ENCODE measurements at places on chromosomes 11 and 22.
A peak's percentile ranks its signal among the peaks of the same experiment; 100 is the strongest.

GRCh38 chr11:125053167-125053566, 9.9 kb upstream of the SLC37A2 start:
- DNase-seq = no peak

DNA sequence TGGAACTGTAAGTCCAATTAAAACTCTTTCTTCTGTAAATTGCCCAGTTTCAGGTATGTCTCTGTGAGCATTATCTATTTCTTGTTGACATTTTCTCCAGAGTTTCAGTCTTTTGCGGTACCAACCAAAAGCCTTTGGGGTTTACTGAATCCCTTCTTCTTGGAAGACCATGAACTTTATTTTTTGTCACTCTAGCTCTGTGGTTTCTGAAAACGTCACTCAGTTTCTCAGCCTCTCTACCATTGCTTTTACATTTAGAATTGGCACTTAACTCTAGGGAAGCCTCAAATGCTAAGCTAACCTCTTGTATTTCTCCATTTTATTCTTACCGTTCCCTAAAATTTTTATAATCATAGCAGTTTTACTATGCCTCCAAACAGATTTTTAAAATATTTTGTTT, 237.6 kb downstream of the CSNK2A3 start:
- DNase-seq = no peak

DNA sequence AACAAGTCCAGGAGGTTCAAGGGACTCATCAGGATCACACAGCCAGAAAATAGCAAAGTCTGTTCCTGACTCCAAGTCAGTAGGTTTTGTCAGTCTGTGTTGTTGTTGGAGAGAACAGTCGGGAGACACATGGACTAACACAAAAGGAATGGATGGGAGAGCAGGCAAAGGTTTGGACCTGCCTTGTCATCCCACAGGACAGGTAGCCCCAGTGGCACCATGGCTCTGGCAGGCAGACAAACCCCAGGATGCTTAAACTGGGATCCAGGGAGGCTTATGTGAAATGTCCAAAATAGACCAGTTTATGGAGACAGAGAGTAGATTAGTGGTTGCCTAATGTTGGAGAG, 201.6 kb upstream of the NAV2 start:
- no peak for DNase-seq

DNA sequence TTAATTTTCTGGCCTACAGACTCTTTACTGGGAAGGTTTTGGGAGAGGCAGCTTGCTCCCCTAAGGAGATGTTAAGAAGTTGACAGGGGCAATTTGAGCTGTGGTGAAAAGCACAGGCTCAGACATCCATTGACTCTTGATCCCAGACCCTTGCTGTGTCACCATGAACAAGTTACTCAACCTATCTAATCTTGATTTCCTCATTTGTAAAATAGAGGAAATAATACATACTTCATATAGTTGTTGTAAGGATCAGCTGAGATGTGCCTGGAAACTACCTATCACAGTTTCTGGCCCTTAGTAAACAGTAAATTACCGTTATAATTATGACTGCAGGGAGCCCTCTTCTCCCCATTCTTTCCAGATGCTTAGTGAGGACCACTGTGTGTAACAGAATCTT, 16.6 kb upstream of the SCGB1D4 start:
- no peak for DNase-seq

GRCh38 chr22:31233001-31233400, 20.9 kb downstream of the LIMK2 start:
- no peak for DNase-seq

DNA sequence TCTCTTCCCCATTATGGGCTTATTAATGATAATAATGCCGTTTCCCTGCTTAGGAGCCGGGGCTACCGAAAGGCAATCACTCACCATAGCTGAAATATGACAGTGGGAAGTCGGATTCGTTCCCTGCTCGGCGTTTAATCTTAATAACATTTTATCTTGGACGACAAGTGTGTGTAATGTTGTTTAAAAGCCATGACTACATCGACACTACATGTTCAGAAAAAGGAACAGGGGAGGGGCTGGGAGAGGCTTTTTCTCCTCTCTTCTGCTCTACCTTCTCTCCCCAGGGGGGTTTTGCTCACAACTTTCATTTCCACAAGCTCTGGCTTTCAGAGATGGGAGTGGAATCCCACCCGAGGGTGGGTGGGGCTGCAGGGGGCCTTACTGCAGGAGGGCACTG, 105.5 kb downstream of the DSCAML1 start:
- DNase-seq = no peak

DNA sequence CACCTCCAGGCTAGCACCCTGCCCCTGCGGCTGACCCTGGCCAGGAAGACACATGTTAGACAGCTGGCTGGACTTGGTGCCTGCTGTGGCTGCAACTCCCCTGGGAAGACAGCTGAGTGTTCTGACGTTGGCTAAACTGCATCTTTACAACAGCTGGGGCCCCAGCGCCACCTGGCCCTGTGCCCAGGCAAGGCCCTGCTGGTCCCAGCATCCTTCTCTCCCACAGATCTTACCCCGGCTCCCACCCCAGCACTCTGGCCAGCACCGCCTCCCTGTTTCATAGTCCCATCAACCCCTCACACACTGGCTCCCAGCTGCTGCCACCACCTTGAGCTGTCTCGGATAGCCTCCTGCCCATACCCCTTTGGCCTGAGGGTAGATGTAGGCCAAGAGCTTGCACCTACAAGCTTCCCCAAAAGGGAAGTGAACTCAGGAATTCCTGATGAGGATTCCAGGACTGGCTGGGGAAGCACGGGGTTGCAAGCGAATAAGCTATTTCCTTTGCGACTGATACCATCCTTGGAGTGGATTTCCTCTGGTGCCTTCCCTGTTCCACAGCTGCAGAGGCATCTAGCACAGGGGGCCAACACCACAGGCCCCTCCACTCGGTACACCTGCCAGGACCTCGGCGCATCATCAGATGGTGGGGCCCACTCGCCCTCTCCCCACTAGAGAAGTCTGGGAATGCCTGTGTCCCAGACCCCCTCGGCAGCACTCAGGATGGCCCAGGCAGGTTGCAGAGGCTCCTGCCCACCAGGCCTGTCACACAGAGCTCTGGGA, 28.5 kb downstream of the RSPH14 start:
- DNase-seq = no peak

DNA sequence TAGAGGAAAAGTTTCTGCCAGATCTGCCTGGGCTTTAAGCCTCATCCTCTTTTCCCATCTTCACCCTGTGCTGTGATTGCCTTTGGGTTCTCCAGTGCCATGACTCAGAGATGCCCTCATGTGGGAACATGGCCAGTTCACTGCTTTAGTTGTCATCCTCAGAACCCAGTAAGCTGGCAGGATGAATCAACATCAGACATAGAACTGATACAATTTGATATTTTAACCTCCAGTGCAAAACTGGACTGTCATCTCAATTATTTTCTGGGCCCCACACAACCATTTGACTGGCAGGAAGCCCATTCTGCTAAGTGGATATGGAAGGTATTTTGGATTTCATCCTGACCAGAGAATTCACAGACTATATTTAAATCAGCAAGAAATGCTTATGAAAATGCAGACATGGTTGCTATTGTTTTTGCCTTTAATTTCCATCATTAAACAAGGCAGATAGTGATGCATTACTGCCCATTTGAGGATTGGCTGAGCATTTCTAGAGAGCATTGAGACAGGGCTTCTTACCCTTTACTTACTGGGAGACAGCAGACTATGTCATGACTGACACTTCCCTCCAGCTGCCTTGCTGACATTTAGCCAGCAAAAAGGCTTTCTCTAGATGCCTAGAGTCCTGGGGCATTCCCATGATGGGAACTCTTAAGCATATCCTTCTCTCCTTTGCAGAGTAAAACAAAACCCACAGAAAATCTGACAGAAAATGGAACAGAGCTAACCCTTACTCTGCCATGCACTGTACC, 327.1 kb upstream of the MTNR1B start:
- DNase-seq = no peak

GRCh38 chr11:128512474-128512996, 74.8 kb downstream of the ETS1 start:
- DNase-seq = no peak

GRCh38 chr11:61061081-61061826, 41.0 kb upstream of the CD5 start:
- DNase-seq = no peak

DNA sequence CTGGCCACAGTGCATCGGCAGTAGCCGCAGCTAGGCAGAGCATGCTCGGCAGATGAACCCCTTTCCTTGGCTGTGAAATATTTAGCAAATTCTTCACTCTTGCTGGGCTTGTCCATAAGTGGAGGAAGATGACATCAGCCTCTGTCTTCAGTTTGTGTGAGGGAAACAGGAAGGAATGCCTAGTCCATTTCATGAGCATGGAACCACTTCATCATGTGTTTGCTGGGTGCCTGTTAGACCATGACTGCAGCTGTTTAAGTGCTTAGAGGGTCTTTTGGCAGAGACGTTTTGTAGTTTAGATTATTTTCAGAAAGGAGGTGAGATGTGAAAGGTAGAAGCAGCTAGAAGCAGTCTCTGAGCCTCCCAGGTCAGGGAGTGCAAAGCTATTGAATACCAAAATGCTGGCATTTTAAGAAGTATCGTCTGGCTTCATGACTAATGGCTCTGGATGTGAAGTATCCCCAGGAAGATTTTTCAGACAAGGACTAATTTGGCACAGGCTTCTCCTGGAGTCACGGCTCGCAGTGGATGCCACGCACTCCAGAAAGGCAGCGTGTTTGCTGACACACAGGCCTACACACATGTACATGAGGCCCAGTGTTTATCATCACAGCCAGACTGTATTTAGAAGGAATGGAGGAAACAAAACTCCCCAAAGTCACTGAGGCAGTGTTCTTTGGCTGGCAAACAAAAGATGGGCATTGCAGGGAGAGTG, 43.1 kb upstream of the GRAMD1B start:
- peak; percentile 19 for DNase-seq

- DNase-seq = no peak
Measured at GRCh38 chr11:86291466-86292262, 10.4 kb upstream of the HIKESHI start.

DNA sequence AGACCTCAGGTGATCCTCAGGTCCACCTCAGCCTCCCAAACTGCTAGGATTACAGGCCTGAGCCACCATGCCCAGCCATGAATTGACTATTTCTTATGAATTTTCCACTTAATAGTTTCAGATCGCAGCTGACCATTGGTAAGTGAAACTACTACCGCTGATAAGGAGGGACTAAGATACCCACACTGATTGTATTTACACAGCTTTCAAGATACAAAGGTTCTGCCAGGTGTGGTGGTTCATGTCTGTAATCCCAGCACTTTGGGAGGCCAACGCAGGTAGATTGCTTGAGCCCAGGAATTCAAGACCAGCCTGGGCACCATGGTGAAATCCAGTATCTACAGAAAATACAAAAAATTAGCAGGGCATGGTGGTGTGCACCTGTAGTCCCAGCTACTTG, 3.9 kb downstream of the CHEK2 start:
- no peak for DNase-seq

GRCh38 chr11:17543574-17544180, 539 bp downstream of the USH1C start:
- DNase-seq = no peak

DNA sequence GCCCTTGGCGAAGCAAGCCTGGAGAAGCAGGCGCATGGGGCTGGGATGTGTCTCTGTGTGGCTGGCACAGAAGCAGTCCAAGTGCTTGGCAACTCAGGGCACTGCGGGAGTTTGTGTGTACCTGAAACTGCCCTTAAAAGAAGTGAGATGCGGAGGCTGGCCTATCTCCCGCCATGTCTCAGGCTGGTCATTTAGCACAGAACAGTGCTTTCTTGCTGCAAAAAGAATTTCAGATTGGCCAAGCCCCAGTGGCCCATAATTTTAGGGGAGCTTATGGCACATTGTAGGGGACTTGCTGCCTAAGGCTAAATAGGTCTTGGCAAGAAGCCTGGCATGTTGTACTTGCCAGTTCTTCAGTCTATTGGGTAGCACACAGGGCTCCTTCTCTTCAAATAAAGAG, 16.4 kb downstream of the EHF start:
- DNase-seq = no peak

DNA sequence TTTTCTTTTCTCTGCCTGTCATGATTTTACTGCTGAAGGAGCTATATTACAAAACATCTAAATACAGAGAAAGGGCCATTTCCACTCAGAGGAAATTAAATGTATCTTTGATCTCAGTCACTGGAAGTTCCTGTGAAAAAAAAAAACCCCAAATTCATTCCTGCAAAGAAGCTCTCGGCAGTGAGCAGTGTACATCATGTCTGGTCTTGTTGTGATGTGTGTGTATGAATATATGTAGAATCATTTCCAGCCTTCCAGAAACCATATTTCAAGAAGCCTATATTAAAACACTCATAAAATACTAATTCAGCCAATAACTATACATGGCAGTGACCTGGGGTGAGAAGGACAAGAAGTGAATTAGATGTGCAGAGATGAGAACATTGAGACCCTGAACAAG, 393.2 kb upstream of the TENM4 start:
- DNase-seq = no peak

DNA sequence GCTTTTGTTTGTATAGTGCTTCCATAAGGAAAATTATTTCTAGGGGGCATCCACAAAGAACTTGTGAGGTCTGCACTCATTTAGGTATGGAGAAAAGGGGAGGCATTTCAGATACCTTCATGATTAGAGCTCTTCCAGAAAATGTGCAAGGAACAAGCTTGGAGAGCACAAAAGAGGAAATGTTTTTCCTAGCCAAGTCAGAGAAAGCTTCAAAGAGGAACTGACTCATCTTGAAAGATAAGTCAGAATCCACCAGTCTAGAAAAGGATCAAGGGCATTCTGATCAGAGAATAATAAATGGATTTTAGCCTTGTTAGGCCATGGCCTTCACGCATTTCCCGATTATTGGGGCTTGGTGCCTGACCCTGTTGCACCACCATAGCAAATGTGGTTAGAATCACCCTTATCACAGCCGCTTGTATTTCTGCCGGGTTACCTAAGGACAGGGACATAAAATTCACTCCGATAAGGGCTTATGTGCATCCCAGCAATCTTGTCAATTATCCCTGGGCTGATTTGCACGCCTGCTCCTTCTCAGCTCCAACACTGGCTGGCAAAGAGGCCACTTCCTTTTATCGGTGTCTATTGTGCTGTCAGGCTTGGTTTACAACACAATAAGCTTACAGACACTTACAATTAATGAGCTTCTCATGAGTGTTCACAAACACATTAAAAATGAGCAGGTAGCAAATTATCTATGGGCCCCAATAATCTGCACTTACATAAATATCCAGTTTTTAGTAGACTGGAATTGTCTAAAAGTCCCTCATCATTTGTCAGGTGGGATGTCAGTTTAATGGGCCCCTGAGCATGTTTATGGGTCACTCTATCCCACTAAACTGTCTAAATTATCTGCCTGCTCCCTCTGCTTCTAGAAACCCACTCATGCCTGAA, 613.5 kb downstream of the SOX6 start:
- DNase-seq = no peak

- no peak for DNase-seq
Measured at GRCh38 chr11:103805688-103806009, 230.8 kb upstream of the DDI1 start.

DNA sequence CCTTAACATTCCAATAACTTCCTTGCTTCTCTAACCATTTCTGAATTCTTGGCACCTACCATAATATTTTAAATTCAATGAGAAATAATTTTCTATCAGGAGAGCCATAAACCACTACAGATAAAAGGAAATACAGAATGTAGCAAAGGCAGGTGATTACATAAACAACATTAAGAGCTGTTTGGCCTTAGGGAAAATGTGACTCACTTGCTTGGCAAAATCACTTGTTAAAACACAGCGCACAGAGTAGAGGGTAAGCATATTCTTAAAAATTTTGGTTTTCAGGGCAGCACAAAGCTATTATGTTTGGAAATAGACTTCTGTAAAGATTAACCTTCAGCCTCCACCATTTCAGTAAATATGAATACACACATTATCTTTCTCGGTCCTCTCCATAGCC, 26.4 kb downstream of the IZUMO1R start:
- no peak for DNase-seq

- no peak for DNase-seq
Measured at GRCh38 chr22:42217019-42217751, 53.3 kb downstream of the TCF20 start.
